NCI-H82 (cell line): ENCODE measurements at places on chromosomes 3 and 15.

GRCh38 chr3:32992310-32992686, 40.9 kb downstream of the CCR4 start:
- DNase-seq, result no peak

DNA sequence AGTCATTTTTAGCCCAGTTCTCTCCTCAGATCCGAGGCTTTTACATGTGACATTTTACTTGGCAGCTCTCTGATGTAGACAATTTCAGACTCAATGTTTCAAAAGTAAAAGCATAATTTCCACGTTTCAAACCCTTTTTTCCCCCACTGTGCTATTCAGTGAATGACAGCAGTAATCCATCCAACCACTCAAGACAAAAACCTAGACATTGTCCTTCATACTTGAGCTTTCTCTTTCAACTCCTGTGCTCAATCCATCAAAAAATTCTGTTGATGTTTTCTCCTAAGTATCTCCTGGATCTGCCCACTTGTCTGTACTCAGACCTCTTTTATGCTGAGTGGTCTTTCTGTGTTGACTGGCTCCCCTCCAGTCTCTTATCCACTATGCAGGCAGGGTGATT, 214.7 kb downstream of the CHL1 start:
- DNase-seq, result no peak

DNA sequence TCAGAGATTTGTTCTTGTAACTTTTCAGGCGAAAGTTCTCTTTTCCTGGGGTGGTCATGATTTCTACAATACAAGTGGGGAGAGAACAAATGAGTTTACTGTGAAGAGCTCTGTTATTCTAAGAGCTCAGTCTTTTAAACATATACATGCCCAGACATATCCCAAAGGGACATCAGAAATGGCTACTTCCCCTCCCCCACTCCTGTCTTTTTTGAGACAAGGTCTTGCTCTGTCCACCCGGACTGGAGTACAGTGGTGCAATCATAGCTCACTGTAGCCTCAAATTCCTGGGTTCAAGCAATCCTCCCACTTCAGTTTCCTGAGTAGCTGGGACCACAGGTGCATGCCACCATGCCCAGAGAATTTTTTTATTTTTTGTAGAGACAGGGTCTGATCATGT, 18.2 kb downstream of the KPNA1 start:
- no peak for DNase-seq

DNA sequence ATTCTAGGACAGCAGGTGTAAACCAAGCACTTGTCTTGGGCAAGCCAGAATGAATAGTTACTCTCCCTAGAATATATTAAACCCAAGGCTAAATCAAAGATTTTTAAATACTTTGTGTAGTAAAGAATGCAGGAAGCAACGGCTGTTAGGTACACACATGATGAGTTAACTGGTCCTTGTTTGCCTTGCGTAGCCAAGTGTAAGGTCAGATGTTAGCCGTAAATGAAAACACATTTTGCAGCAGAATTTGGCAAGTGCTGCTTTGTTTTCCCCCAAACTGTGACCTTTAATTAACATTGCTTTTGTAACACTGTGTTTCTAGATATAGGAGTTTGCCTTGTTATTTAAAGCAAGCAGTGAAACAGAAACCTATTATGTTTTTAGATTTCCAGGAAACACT, 368.7 kb downstream of the IL5RA start:
- DNase-seq, result no peak

DNA sequence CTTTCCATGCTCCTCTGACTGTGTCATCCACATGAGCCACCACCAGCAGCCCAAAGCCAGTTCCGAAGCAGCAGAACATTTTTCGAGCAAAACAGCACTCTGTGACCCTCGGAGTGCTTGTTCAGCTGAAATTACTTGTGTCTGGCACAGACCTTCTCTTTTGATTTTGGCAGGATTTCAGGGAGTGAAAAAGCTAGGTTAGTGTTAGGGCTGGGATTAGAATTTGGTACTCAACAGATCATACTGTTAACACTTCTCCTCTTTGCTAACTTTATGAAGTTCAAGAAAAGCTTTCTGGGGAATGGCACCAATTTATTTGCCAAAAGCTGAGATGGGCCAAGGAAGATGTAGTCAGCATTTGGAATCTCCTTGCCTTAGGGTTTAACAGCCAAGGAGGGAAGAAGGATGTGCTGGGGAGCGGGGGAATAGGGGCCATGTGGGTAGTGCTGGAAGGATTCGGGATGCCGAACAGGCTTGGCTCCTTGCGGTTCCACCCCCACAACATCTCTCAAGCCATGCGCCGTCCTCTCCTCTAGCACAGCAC, 55.1 kb upstream of the TRA2B start:
- no peak for DNase-seq

DNA sequence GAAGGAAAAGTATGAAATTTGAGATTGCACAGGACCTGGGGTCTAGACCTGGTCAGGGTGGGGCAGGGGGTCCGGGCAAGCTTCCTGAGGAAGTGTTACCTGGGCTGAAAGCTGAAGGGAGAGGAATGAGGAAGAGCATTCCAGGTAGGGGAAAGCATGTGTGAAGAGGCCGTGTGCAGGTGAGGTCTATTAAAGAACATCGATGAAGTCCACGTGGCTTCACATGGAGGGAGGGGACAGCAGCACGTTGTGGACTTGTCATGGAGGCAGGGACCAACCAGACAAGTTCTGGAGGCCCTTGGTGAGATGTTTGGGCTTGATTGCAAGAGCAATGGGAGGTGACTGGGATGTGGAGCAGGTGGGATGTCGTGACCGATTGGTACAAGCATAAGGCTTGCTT, 47.1 kb downstream of the IDH2 start:
- DNase-seq, result no peak

DNA sequence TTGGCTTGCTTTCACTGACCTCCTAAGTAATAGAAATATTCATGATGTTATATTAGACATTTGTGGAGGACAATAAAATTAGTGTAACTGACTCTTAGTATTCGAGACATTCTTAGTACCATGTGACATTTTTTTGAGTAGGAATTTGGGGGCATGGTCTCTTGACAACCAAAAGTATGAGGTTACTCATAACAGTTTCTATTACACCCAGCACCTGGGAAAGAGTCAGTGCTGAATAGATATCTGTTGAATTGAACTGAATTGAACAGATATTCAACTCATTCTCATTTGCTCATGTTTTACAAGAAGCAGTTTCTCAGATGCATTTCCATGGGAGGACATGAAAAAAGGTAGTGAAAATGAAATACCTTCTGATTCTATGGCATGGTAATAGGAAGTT, 84.4 kb downstream of the CMSS1 start:
- no peak for DNase-seq

- no peak for DNase-seq
These were observed 2.4 kb downstream of the CYP11A1 start for GRCh38 chr15:74364936-74365597.

DNA sequence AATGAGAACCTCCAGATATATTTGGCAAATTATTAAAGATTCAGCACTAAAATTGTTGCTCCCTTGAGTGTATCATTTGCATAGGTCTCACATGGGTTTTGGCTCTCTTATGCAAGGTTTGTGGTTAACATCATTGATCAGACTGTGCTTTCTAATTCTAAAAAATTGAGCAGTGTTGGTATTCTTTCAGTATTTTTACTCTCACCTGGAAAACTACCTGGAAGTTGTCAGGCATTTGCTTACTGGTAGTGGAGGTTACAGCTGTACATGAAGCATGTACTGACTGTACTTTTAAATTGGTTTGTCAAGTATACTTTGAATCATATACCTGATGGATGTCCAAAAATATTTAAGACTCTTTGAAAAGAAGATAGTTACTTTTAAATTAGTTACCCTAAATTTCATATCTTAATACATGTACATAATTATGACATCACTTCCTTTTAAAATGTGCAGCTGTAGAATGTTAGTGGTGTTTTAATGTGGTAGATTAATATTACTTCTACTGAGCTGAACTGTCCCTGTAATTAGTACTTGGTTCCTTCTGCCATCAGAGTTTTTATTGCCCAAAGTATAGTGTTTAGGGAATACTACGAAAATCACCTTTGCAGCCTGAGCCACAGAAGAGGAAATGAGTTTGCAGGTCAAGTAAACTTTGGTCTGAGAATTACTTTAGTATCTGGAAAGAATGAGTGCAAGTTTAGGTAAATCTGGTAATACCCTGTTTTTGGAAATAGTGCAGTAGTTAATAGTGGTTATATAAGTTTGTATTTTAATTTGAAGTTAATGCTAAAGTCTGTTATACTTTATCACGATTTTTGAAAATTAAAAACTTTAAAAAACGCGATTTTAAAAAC, 2.8 kb downstream of the CHD2 start:
- peak; percentile 28 for DNase-seq

- peak; percentile 77 for DNase-seq
These were observed 1.5 kb downstream of the CCK start for GRCh38 chr3:42264399-42265058.

DNA sequence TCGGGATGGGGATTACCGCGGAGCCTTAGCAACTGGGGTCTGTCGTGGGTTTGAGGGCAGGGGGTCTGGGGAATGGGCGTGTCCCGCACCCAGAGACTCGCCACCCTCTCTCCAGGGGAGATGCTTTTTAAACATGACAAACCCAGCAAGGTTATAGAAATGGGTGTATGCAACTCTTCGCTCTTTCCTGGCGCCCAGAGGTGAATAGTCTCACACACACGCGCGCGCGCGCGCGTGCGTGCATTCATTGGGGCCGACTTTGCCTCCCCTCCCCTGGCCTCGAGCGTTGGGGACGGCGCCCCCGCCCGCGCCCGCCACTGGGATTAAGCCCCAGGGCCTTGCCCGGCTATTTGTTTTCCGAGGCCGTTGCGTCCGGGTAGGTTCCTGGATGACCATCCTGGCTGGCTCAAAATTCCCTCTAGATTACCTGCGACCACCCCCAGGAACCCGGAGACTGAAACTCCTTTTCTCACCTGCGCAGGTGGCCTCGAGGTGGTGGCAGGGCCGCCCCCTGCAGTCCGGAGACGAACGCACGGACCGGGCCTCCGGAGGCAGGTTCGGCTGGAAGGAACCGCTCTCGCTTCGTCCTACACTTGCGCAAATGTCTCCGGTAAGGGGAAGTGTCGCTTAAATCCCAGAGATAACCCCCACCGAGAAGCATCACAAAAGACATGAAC, 777 bp downstream of the GPR160 start:
- DNase-seq, result peak; percentile 65

GRCh38 chr3:42007785-42008184, 45.9 kb upstream of the ULK4 start:
- no peak for DNase-seq

DNA sequence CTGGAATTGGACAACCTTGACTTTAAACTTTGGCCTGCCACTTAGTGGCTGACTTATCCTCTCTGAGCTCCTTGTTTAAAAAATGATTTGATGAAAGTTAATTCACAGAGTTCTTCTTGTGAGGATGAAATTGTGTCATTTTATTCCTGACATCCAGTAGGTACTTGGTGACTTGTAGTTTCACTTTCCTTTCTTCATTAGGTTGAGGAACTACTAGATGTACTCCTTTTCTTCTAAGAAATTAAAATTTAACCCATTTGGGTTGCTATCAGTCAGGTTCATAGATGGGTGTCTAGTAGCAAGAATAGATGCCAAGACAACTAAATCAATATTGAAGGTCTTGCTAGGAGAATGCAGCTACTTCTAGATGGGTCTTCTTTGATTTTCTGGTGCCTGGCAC, 5.2 kb downstream of the NR1D2 start:
- DNase-seq, result no peak

GRCh38 chr3:148265841-148266240, 431.9 kb upstream of the AGTR1 start:
- no peak for DNase-seq

GRCh38 chr15:75107908-75108838, 84.8 kb downstream of the PPCDC start:
- no peak for DNase-seq

GRCh38 chr3:165555785-165556184, 281.4 kb downstream of the BCHE start:
- DNase-seq, result no peak

DNA sequence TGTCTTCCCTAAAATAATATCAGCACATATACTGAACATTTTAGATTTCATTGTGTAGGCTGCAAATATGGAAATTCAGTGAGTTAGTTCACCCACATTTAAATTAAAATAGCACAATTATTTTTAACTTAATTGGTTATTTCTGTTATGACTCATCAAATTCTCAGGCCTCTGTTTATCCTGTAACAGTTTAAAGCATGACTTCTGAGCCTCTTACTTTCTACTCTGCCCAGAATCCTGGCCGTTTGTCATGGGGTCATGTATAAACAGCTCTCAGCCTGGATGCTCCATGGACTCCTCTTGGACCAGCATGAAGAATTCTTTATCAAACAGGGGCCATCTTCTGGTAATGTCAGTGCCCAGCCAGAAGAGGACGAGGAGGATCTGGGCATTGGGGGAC, 12.2 kb downstream of the TUBGCP4 start:
- no peak for DNase-seq

GRCh38 chr3:95319921-95320494, 1257.1 kb downstream of the NSUN3 start:
- DNase-seq, result no peak

DNA sequence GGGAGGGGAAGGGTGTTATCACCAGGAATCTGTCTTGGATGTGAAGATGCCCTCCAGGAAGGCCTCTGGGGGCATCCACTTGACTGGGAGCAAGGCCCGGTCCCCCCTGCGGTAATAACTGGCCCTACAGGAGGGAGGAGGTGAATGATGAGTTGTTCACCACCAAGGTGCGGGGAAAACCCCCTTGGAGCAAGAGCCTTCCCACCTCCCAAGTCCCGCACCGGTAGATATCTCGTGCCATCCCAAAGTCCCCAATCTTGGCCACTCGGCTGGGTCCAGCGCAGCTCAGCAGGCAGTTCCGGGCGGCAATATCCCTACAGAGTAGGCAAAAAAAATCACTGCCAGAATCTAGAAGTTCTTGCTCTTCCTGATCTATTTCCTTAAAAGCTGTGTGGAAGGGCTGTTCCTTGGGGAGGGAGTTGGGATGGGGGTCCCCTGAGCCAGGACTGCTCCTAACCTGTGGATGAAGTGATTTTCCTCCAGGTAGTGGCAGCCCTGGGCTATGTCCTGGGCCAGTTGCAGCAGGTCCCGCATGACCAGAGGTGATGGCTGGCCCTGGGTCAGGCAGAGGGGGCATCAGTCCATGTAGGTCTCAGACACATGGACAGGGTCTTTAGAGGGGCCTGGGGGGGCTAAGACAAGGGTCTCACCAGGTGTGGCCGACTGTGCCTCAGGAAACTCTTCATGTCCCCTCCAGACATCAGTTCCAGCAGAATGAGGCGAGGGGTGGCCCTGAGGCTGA, 8.7 kb downstream of the LTK start:
- DNase-seq, result peak; percentile 13
